Stimulated activated CD4-positive, alpha-beta T cell treated with anti-CD3 and anti-CD28 coated beads, Interleukin-1b, Interleukin-23, amount 100 ng/mL, for 1 hour (primary cell): ENCODE measurements at places on chromosomes 3 and 15.

GRCh38 chr3:122576174-122576940 lies 1.1 kb upstream of the PARP15 start:
- no peak for DNase-seq

- DNase-seq: no peak
Measured at GRCh38 chr3:58021072-58021959, 13.1 kb downstream of the FLNB start.

DNA sequence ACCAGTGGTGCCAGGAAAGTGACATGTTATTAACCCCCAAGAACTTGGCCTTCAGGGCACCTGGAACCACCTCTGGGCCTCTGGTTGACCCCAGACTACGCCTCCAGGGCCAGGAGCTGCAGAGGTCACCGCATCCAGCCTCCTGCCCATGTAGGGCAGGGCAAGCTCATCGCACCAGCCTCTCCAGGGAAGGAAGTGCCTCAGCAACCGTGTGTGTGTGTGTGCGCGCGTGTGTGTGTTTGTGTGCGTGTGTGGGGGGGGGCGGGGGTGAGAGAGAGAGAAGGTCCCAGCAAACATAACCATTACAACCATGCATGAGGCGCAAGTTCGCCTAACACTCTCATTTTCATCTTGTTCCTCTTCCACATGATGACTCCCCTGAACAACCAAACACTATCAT lies 31.8 kb downstream of the RAB6B start:
- no peak for DNase-seq

GRCh38 chr3:9222956-9223639 lies 26.3 kb downstream of the SRGAP3 start:
- DNase-seq: no peak

GRCh38 chr3:147407498-147408187 lies 1.3 kb upstream of the ZIC4 start:
- no peak for DNase-seq

GRCh38 chr3:177149106-177149505 lies 48.2 kb downstream of the TBL1XR1 start:
- no peak for DNase-seq

- no peak for DNase-seq
Measured at GRCh38 chr3:111882194-111882593, 23.1 kb downstream of the PHLDB2 start.

DNA sequence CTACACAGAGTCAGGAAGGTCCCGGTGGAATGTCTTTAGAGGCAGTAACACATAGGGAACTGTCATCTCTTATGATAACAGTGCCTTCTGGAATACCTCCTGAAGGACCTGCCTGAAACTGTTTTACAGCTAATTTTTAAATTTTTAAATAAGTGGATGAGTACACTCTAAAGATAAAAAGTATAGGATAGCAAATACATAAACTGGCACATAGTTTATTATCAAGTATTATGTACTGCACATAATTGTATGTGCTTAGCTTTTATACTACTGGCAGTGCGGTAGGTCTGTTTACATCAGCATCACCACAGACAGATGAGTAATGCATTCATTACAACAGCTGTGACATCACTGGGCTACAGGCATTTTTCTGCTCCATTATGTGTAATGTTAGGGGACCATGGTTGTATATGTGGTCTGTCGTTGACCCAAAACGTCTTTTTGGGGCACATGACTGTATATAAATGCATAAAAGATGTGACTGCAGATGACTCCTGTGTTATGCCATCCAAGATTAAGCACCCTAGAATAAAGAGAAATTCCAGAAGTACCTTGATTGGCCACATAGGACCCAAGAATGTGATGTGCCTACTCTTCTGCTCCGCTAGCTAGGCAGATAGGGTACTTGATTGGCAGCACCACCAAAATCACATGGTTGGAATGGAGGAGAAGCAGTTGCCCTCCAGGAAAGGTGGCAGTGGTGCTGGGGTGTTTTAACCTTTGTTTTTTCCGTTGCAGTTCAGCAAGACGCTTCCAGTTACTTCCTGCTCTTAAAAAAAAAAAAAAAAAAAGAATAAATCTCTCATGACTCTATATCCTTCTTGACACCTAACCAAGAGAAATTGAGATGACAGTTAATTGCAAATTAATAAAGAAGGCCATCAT lies 3.3 kb downstream of the VPS8 start:
- no peak for DNase-seq

- DNase-seq: no peak
Measured at GRCh38 chr3:57598765-57599360, 1.7 kb upstream of the ARF4 start.

DNA sequence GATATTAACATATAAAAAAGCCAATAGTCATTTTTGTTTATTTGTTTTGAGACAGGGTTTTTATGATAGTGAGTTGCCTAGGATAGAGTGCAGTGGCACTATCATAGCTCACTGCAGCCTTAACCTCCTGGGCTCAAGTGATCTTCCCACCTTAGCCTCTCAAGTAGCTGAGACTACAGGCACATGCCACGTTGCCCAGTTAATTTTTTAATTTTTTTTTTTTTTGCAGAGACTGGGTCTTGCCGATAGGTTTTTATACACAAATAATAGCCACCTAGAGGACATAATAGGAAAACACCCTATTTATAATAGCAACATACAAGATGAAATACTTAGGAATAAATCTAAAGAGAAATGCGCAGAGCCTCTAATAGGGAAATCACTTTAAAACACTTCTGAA lies 13.3 kb downstream of the EIF3J start:
- DNase-seq: no peak

DNA sequence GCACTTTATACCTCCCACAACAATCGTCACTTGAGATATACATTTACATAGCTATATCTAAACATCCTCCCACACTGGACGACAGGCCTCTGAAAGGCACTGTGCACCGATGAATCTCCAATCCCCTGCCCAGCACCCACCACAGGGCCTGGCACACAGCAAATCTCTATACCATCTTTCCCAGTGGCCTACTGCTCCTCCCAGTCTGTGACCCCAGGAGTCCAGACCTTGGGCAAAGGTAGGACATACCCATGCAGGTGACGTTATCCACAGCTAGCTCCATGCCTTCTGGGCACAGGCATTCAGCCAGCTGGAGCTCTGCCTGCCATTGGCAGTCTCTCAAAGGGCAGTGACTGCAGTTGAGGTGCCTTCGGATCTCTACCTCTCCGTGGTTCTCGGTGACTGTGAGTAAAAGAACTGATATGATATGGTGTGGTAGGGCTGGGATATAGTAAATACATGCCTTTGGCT lies 5.8 kb downstream of the LTK start:
- no peak for DNase-seq

DNA sequence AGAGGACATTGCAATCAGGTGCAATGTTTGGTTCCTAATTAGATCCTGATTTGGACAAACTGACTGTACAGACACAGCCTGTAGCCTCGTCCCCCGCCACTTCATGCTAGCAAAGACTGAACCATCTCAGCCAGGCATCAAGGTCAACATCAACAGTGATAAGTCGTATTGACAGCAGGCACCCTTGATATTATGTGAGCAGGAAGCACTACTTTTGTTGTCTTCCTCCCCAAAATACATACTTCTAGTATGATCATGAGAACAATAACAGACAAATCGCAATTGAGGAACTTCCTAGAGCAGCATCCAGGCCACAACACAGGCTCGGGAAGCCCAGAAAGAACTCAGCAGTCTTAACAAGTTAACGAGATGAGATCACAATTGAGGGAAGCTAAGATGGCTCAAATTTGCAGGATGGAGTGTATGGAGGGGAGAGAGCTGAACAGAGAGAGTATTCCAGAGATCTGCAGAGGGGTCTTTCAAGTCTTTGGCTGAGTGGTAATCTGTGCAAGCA lies 20.4 kb downstream of the TGM5 start:
- no peak for DNase-seq

DNA sequence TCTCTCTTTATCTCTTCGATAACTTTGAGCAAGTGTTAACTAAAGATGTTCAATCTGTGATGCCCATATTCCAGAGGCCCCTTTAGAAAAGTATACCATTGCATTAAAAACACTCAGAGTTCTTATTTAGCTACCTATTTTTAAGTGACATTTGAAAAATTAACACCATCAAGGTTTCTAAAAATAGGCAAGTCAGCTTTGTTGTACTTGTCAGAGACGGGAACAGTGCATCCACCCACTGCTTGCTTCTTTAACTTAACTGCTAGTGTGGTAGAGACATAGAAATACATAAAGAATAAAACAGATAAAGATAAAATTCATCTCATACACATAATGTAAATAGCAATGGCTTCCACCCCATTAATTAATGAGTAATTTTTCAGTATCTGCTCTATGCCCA lies 66.0 kb downstream of the IGSF11 start:
- no peak for DNase-seq

DNA sequence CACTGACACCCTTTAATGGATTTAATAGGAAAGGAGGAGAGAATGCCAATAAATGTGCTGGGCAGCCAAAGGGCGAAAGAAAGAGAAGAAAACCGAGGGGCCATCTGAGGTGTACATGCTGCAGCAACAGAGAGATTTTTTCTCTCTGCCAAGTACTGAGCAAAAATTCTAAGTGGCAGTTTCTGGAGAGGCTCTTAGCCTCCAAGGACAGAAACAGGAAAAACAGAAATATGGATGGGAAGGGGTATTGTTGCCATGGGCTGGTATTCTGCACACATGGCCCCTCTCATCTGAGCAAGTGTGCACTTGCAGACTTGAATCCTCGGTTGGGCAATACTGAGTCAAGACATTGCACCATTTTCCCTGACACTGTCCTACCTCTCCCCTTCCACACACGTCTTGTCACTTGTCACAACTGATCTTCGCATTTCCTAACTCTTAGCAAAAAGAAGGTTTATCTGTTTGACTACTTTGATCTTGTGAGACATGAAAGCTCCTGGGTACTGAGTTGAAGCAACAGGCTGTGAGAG lies 73.9 kb downstream of the PRICKLE2 start:
- DNase-seq: no peak

DNA sequence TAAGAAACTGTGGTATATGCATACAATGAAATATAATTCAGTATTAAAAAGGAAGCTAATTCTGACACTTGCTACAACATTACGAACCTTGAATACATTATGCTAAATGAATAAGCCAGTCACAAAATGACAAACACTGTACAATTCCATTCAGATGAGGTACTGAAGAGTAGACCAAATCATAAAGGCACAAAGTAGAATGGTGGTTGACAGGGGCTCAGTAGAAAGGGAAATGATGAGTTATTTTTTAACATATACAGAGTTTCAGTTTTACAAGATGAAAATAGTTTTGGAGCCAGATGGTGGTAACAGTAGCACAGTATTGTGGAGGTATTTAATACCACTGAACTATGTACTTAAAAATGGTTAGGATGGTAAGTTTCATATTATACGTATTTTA lies 254.6 kb upstream of the RBMS3 start:
- no peak for DNase-seq
